ENCODE measurements at places on chromosomes 1 and 21. TPM values are rescaled to one million over a fixed set of nuclear protein-coding genes. Genes with fewer than 3 reads are reported as not detected.

GRCh38 chr1:40309374-40310128 lies 7.5 kb downstream of the COL9A2 start:
- no peak for DNase-seq

DNA sequence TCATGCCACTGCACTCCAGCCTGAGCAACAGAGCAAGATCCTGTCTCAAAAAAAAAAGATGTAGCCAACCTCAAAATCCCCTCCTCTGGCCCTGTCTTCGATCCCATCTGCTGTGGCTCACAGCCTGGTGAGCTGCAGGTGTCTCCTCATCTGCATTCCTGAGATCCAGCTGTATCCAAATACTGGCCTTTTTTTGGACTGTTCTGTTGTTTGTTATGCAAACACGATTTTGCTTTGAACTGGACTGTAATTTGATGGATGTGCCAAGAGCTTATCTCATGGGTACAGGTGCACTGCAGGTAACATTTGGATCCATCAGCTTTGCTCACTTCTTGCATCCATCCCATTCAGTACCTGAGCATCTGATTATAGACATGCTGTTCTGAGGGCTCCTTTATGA lies 14.1 kb upstream of the FAM43B start:
- DNase-seq = no peak

- no peak for DNase-seq
These were observed 1.2 kb downstream of the TMEM234 start for GRCh38 chr1:32220746-32221580.

DNA sequence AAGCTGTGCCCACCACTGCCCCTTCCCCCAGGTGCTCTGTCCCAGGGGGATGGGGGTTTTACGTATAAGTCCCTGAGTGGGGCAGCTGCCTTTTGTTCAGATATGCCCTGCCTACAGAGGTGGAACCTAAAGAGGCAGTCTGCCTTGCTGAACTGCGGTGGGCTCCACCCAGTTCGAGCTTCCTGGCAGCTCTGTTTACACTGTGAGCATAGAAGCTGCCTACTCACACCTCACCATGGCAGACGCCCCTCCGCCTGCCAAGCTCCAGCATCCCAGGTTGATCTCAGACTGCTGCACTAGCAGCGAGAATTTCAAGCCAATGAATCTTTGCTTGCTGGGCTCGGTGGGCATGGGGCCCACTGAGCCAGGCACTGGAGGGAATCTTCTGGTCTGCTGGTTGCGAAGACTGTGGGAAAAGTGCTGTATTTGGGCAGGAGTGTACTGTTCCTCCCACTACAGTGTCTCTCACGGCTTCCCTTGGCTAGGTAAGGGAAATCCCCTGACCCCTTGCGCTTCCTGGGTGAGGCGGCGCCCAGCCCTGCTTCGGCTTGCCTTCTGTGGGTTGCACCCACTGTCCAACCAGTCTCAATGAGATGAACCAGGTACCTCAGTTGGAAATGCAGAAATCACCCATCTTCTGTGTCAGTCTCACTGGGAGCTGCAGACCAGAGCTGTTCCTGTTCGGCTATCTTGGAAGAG lies 17.6 kb upstream of the RWDD3 start:
- DNase-seq = no peak

TMEM222 gene
- 25.0 TPM for total RNA-seq

DNA sequence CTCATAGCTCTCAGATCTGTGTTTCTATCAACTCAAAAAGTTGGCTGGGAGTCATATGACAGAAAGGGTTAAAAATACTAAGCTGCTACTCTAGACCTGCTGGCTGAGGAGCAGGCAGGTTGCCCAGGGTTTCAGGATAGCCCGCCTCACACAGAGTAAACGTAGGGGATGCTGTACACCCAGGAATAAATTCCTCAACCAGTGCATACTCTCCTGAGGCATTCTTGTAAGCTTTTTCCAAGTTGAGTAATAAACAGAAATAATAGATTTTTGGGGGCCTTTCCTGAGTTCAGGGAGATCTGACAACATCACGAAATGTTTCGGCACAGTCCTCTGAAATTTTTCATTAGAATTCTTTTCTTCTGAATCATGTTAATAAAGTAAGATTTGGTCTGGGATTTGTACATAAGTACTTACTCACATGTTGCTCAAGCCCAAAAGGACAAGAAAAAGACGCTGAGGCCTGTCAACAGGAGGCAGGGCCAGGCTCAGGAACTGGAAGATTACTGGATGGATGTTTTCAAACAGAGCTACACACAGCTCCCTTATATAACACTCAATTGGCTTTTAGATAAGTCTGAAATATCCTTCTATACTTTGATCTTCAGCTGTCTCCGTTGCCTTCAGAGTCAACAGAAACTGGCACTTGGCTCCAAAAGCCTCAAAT lies 41.0 kb downstream of the TGFBR3 start:
- DNase-seq = peak; percentile 83

F3 gene
- total RNA-seq = 116 TPM

DNA sequence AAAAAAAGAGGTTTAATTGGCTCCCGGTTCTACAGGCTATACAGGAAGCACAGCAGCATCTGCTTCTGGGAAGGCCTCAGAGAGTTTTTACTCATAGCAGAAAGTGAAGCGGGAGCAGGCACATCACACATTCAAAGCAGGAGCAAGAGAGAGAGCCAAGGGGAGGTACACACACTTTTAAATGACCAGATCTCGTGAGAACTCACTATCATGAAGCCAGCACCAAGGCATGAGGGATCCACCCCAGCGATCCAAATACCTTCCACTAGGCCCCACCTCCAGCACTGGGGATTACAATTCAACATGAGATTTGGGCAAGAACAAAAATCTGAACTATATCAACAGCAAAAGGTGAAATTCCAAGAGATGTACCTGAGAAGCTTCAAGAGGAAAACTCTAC lies 20.8 kb upstream of the FAM76A start:
- DNase-seq = no peak

DNA sequence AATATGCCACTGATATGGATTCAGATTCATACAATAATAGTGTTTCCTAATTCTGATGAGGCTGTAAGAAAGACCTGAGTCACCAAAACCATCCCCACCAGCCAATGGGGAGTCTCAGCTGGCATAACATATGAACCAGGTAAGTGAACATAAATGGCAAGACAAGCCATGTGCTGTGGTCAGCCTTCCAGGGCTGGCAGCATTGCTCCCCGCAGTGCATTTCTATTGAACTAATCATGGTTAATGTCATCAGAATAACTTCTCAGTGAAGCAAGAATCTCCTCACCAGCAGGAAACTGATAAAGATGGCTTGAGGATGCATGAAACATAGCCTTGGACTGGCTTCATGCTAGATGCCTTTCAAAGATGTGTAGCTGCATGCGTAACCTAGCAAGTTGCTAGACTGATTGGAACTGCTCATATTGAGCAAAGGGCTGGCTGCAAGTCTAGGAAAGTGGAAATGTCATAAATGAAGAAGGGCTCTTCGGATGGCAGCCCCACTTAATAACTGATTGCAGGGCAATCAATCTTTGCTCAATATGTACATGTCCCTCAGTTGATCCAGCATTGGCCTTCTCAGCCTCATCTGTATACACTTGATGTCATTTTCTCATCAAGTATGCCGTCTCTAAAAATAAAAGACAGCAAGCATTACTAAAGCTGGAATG lies 88.0 kb downstream of the NTNG1 start:
- DNase-seq = no peak

DNA sequence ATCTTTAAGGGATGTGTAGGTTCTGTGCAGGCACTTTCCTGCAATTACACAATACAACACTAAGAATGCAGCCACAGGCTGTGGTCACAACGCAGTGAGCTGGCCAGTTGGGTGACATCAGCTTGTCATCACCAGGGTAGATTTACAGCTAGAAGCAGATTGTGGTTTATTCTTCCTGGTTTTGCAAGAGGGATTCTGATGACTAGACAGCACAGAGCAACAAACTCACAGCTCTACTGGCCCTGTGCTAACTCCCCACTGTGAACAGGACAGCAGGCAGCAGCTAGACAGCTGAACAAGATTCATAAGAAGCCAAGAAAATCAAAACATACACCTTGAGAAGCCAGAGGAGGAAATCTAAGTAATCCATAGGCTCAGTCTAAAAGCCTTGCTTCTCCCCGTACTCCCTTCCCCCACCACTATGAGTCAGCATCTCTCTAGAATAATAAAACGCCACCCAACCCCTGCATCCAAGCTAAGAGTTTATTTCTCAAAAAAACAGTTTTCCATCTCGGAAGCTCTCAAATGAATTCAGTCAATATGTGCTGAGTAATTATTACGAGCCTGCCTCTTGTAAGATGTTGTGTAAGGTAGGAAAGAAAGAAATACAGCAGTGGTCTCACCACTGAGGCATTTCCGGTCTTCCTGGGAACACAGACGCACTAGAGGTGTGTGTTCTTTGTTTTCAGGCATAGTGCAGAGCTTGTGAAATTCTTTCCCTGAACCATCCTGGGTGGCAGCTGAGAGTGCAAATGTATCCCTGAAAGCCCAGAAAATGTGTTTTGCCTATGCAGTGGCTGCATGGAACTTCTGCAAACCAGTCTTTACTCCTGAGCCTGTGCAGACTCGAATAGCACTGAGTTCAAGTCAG lies 162.8 kb downstream of the NTPCR start:
- peak; percentile 89 for DNase-seq

GRCh38 chr1:199132006-199132405 lies 493.2 kb downstream of the PTPRC start:
- DNase-seq = no peak

DNA sequence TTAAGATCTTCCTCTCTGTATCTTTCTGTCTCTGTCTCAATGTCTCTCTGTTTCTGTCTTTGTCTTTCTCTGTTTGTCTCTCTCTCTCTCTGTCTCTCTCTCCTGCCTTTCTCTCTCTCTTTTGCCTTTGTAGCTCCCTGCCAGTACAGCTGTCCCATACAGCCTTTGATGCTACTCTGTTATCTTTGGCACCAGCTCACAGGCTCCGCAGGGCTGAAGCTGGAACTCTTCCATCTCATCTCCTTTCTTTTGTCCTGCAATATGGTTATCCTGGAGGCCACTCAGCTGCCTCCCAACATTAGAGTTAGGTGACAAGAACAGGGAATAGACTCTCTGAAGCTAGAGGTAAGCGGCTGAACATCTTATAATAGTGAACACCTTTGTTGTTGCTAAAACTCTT lies 354.3 kb upstream of the NEGR1 start:
- no peak for DNase-seq

DNA sequence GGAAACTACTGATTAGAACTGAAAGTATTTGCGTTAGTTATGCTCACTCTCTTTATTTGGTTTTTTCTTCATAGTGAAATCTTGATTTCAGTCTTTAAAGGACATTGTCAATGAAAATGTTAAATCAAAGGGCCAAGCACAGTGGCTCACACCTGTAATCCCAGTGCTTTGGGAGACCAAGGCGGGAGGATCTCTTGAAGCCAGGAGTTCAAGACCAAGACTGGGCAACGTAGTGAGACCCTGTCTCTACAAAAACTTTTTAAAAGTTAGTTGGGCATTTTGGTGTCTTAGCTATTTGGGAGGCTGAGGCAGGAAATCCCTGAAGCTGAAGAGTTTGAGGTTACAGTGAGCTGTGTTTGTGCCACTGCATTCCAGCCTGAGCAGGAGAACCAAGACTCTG lies 13.6 kb downstream of the RLF start:
- no peak for DNase-seq

FMN2 gene
- 1.4 TPM for total RNA-seq

All from posterior vena cava (tissue), 2 donors.